ENCODE measurements at places on chromosomes 1 and 21. TPM values are rescaled to one million over a fixed set of nuclear protein-coding genes. Genes with fewer than 3 reads are reported as not detected.

ADORA1 gene
- total RNA-seq, result 8.5 TPM

MINDY1 gene
- 15.8 TPM for total RNA-seq

CYP4A11 gene
- not detected for total RNA-seq

NADK gene
- total RNA-seq, result 101 TPM

FCER1G gene
- 0.77 TPM for total RNA-seq

HSF2BP gene
- 4.2 TPM for total RNA-seq

RAB7B gene
- total RNA-seq, result 0.05 TPM

A3GALT2 gene
- total RNA-seq, result not detected

TSSK3 gene
- total RNA-seq, result 3.6 TPM

TNFRSF9 gene
- 0.23 TPM for total RNA-seq

MMEL1 gene
- 0.46 TPM for total RNA-seq

OR2L2 gene
- total RNA-seq, result not detected

RGL1 gene
- 0.92 TPM for total RNA-seq

PLA2G2F gene
- not detected for total RNA-seq

AQP10 gene
- not detected for total RNA-seq

All from Panc1 (cell line).